Activated T-cell treated with anti-CD3 and anti-CD28 coated beads, Interleukin-2, amount 50 U/mL, for 72 hours (primary cell): ENCODE measurements at places on chromosomes 3 and 15.

DNA sequence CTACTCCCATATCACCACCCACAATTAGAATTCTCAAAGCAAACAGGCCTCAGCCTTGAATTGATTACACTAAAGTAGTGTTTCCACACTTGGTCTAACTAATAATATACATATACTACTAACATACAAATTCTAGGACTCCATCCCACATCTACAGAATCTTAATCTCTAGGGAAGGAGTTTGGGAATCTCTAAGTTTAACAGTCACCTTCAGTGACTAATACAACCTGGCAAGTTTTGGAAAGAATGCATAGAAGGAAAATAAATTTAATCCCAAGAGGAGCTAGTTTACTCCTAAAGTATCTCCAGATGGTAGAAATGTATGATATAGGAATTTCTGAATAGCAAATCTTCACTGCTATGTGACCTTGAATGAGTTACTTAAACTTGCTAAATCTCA lies 9.1 kb downstream of the CLPX start:
- DNase-seq: no peak

DNA sequence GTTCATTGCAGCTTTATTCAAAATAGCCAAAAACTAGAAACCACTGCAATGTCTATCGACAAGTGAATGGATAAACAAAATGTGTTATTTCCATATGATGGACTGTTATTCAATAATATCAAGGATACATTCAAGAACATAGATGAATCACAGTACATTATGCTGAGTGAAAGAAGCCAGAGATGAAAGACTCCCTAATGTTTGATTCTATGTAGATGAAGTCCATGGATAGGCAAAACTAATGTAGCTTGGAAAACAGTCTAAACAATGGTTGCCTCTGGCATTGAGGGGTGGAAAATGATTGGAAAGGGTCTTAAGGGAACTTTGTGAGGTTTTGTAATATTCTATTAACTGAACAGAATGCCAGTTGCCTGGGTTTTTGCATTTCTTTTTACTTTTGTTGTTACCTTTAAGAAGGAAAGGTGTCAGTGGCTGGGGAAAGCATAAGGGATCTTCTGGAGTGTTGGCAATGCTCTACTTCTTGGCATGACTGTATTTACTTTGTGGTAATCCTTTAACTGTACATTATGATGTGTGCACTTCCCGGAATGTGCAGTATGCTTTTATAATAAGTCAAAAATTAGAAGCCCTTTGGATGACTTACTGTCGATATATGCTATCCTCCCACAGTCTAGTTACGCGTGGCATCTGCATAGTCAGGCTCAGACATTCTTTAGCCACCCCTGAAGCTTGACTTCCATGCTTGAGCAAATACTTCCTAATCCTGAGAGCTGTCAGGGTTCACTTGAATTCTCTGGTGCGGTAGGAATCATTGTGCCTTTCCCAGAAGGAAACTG lies 20.5 kb upstream of the ATP10A start:
- DNase-seq: no peak

- no peak for DNase-seq
Observed at GRCh38 chr15:72920551-72920950, 131.7 kb upstream of the NEO1 start.

DNA sequence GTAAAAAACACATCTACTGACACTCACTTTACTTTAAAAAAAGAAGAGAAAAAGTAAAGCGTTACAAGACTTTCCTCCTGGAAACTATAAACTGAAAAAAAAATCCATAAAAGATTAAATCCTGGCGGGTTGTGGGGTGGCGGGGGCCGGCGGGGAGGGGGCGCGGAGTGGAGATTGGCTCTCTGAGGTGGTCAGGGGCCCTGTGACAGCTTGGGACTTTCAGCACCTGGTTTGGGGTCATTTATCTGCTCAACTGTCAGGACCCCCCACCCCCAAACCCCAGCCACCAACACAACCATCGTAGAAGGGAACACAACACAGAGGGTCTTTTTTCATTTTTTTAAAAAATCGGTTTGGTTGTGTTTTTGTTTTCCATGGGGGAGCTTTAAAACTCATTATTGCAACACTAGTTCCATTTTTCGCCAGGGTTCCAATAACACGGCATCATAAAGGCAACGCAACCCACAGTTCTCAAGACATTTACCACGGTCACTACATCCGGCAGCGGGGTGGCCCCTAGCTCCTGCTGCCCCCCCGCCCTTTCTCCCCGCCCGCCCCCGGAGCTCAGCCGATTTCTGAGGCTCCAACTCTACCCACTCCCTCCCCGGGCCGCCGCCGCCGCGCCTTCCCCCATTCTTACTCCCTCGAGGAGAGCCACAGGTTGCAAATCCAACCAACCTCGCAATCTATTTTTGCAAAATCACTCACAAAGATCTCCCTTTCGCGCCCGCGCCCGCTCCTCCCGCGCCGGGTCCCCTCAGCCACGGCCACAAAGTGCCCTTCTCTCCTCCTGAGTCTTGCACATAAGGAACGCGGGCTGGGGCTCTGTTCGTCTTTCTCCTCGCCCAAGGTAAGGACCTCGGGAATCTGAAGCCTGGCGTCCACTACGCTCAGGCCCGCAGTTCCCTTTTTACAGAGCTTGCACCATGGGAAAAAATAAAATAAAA lies 1.8 kb downstream of the BCL6 start:
- DNase-seq: peak; percentile 78

DNA sequence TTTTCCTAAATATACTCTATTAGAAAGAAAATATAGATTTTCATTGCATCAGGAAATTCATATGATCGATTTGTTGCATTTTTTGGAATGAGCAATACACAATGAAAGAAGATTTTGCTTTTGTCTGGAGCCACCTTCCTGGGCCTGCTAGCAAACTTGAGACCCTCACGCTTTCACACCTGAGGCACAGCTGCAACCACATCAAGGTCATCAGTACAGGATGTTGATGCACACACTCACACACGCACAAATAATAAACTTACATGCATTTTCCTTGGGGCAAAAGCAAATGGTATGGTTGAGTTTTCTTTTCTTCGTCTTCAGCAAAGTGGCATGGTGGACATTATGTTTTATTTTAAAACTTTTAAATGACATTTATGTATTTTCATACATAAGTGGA lies 64.8 kb upstream of the SATB1 start:
- no peak for DNase-seq

- DNase-seq: no peak
Observed at GRCh38 chr15:54839379-54839778, 357.4 kb downstream of the RSL24D1 start.

GRCh38 chr3:62587169-62587568 lies 213.8 kb upstream of the FEZF2 start:
- no peak for DNase-seq

GRCh38 chr15:68158046-68158628 lies 47.0 kb downstream of the CALML4 start:
- DNase-seq: no peak

GRCh38 chr3:30984855-30985749 lies 90.6 kb upstream of the GADL1 start:
- no peak for DNase-seq

DNA sequence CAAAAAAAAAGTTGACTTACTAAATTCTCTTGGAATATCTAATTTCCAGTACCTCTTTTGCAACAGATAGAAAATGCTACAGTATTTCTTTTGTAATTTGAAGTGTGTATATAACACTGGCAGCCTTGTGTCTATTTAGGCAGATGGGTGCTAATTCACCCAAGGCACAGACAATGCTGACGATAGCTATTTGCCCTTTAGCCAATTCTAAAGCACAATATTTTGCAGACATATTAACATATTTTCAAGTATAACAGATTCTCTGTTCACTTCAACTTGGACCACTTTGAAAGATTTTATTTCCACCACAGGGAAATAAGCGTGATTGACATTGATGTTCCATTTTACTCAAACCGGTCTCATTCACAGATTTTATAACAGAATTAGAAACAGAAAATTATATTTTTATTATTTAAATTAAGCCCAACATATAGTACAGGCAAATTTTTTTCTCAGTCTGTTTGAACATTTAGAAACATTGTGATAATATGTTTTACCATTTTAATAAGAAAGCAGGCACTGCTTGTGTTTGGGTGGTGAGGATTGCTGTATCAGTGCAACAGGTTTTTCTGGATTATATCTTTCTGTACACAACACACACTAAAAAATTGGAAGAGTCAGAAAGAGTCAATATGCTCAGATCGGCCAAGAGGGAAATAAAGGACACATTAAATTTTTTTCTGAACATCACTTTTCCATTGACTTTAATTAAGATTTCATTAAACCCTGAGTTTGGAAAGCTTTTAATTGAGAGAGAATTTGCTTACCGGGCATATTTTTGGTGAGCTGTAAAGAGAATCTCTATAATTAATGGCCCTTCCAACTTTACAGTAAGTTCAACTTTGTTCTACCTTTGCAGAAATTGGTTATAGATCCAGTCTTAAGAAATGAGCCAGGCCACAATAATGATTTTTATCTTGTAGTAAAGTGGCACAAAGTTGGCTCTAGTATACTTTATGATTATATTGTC lies 327.3 kb upstream of the NR2F2 start:
- no peak for DNase-seq

GRCh38 chr15:49024840-49025239 lies 21.4 kb downstream of the SECISBP2L start:
- no peak for DNase-seq

GRCh38 chr3:121155028-121155427 lies 247.0 kb downstream of the STXBP5L start:
- no peak for DNase-seq

- DNase-seq: no peak
Observed at GRCh38 chr3:140453750-140454149, 224.1 kb upstream of the TRIM42 start.

GRCh38 chr3:138694287-138695007 lies 85.9 kb downstream of the FAIM start:
- DNase-seq: no peak

- DNase-seq: peak; percentile 1
Observed at GRCh38 chr3:56421205-56421604, 47.1 kb downstream of the ERC2 start.

DNA sequence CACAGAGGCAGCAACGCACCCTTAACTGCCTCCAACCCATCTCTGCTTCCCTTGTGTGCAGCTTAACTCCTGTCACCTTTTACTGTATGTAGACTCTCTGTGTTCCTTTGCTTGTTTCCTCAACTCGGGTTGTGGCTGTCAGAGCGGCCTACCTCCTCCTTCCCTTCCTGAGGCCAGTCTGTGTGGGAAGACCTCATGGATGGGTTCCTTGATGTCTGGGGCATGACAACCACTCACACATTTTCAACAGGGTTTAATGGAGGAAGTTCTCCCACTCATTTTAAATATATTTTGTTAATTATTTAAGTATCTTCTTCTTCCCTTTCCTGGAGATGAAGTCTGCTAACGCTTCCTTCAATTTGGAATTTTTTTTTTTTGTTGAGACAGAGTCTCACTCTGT lies 1.8 kb upstream of the CSPG5 start:
- DNase-seq: no peak

- no peak for DNase-seq
Observed at GRCh38 chr3:60160822-60161748, 1090.2 kb downstream of the FHIT start.

- DNase-seq: peak; percentile 65
Observed at GRCh38 chr3:129627350-129628168, 21.1 kb upstream of the PLXND1 start.

- no peak for DNase-seq
Observed at GRCh38 chr3:189305412-189305811, 133.6 kb downstream of the TPRG1 start.

DNA sequence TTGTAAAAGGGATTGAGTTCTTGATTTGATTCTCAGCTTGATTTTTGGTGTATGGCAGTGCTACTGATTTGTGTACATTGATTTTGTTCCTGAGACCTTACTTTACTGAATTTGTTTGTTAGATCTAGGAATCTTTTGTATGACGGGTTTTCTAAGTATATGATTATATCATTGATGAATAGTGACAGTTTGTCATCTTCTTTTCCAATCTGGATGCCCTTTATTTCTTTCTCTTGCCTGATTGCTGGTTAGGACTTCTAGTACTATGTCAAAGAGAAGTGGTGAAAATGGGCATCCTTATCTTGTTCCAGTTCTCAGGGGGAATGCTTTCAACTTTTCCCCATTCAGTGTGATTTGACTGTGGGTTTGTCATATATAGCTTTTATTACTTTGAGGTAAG lies 103.0 kb downstream of the DOCK3 start:
- DNase-seq: no peak

DNA sequence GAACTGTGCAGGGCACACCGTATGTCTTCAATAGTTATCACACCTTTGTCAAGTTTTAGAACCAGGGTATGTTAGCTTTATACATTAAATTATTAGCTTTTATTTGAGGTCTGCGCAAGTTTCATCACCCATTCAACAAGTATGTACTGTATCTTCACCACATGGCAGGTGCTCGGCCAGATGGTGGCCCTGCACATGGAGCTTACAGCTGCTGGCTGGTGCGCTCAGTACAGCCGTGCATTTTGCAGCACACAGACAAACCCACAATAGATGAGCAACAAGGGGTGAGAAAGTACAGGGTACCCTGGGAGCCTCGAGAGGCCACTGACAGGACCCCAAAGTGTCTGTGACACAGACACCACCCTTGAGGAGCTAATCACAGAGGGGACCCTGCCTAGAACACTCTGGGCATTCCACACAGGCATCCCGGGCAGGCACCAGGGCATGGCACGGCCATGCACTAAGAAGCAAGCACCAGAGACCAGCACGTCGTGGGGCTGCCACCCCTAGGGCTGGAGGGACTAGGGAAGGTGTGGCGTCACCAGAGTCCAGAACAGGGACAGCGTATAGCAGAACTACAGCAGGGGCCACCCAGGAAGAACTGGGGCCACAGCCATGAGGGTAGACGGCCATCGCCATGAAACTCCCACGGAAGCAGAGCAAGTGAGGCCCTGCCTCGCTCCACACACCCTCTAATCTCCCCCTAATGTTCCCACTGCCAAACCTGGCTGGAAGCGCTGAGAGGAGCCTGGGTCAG lies 27.4 kb downstream of the ZXDC start:
- no peak for DNase-seq

GRCh38 chr3:138331143-138331894 lies 1.7 kb upstream of the NME9 start:
- DNase-seq: no peak

DNA sequence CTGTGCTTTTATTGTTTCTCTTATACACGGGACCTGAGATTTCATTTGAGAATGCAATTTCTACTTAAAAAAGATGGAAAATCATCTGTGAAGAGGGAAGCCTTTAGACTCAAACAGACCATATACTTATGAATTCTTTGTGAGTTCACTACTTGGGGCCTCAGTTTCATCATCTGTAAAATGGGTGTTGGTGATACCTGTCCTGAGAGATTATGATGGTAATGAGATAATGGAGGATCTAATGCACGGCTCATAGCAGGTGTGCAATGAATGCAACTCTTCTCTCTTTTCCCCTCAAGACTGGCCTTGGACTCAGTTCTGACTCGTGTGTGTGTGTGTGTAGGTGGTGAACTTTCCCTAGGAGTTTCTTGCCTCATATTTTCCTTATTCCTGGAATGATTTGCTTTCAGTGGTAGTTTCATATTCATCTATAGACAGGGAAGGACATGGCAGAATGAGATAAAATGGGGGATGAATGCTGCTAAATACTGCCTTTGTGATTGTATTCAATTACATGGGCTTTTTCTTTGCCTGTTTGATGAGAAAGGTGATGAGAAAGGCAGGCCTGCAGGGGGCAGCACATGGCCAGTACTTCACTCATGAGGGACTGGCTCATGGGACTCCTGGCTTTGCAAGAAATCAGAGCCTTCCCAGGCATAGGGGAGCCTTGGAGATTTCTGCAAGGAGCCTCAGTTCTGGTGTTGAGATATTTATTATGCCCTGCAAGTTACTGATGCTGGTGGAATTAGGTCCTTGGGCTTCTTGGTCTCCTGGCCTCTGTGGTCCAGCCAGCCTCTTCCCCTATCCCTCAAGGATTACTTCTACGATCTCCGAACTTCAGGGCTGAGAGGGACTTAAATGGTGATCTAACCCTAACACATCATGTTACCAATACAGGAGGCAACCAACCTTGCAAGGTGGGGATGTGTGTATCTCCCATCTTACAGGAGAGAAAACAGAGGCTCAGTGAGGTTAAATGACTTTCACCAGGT lies 70.7 kb downstream of the RPLP1 start:
- peak; percentile 68 for DNase-seq
